GF-D8 (cell line): ENCODE measurements at places on chromosomes 1 and 21.

DNA sequence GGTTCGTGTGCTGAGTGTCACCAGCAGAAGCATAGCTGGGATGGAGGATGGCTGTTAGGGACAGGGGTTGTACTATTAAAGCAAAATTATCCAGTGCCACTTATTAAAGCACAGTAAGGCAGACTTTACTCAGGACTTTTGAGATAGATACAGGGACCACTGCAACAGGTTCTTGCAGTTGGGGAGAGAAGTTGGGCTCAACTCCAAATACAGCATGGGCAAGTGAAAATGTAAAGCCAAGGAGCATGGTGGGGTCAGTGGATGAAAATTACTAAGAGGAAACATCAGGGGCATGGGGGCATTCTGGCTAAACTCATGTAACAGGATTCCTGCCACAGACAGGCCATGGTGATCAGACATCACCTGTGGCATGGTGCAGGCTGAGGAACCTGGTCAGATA lies 15.0 kb upstream of the REN start:
- no peak for DNase-seq

DNA sequence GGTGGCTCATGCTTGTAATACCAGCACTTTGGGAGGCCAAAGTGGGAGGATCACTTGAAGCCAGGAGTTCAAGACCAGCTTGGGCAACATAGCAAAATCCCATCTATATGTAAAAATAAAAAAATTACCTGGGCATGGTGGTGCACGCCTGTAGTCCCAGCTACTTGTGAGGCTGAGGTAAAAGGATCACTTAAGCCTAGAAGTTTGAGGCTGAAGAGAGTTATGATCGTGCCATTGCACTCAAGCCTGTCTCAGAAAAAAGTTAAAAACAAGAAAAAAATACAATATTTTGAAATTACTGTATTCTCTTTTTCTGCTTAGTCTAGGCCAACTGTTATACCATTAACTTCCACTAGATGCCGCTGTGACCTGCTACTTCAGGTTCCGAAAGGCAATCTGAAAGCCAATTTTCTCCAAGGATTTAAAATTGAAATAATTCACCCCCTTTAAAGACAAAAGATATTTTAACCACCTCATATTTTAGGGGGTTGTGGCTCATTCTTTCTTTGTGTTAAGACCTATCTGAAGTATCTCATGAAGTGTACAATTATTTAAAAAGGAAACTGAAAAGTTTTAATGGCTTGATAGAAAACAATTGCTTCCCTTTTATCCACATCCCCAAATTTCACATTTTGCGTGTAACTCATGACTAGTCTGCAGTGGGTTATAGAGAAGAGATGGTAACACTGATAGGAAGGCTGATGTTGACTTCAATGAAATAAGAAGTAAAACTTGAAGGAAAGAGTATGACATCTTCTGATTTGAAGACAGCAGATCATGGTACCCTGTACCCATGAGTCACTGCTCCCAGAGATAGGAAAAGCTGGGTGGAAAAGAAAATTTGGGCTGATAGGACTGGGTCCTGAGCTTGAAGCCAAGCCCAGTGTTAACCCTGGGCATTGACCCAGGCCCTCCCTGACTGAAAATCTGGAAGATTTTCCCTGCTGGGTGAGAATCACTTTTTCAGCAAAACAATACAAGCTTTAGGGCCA lies 24.4 kb upstream of the CLDN14 start:
- no peak for DNase-seq

GRCh38 chr1:181768211-181768929 lies 285.1 kb downstream of the CACNA1E start:
- no peak for DNase-seq

- DNase-seq = no peak
These were observed 24.8 kb upstream of the KCNQ4 start for GRCh38 chr1:40758578-40759343.

DNA sequence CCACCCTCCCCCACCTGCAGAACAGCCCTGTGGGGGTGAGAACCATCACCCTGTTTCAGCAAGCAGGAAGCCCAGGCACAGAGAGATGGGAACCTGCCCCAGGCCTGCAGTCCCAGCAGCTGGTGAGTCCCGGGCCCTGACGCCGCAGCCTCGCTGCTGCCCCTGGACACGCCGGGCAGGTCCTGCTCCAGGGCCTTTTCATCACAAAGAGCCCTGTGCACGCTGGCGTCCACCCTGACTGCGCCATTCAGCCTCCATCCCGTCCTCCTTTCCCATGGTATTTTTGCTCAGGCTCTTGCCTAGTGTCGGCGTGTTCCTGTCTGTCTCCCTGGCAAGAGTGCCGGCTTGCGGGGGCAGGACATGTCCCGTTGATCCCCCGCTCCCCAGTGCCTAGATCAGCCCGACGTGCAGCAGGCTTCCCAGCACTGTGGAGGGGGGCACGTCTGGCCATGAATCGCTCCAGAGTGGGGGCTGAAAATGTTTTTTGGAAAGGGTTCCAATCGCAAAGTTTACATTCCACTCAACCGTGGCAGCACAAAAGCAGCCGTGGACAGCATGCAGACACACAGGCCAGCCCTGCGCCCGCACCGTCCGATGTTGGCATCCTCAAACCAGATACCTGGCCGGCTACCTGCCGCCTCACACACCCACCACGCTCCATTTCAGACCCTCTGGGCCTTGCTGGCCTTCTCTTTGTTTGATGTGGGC lies 6.3 kb upstream of the TTC34 start:
- no peak for DNase-seq

DNA sequence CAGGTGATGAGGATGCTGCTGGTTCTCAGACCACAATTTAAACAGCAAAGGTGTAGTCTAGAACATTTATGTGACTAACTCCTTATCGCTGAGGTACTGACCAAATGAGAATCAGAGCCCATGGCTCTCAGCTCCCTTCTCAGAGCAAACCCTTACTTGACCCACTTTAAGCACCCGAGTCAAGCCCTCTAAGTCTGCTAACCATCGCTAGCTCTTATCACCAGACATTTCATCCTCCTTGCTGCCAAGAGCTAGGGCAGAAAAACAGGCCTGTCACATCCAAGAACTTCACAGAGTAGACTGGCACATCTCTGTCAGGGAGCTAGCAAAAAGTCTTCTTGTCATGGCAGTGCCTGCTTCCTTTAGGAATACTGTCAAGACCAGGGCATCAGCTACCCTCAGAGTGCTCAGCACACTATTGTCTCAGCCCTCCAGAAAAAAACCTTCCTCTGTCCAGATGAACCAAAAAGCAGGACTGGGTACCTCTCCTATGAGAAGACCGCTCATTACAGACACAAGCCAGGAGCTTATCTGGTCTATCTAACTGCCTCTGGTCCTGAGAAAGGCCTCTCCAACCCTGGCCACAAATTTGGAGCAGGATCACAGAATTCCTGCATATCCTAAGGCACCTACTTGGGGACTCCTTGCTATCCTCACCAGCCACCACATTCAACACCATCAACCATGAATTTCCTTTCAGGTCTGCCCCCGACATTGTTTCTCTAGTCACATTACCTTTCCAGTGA lies 26.2 kb downstream of the ERI3 start:
- no peak for DNase-seq
